Vagina (tissue), 2 donors: ENCODE measurements at places on chromosomes 13 and 19.

DNA sequence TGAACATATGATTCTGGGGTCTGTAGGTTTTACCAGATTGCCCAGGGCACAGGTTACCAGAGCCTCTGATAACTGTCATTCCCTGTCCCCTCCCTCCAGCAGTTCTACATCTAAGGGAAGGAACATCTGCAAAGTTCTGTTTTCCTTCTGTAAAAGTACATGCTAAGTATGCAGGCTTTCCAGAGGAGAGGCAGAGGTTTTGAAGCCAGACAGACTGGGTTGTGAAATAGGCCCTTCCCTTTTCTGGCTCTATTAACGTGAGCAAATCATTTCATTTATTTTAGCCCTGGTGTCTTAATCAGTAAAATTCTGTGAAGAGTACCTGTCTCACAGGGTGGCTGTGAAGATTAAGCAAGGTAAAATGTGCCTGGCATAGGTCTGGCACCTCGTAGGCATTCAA lies 66.1 kb upstream of the C1QTNF9 start:
- H3K4me3 ChIP-seq: no peak overlapping the region
- H3K27ac ChIP-seq: no peak overlapping the region
- DNase-seq: no peak

DNA sequence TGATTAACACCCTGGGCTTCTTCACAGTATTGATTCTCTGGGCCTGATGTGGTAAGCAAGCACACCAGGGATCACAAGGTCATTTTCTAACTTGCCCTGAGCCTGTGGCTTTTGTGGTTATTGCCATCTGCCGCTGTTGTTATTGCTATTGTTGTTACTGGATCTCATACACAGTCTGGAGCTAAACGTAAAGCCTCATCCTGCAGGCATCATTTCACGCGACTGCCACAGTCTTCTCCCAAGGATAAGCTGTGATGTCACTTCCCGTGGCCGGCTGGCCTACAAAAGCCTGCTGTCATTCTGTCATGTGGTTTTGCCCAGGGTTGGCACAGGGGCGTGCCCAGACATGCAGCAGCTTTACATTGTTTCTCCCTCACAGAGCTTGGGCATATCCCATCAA lies 154.0 kb upstream of the GPR12 start:
- no peak for DNase-seq
- H3K4me3 ChIP-seq: no peak overlapping the region
- no peak overlapping the region for H3K27ac ChIP-seq
- no peaks in the 10 kb centered on the region for H3K4me1 ChIP-seq
- H3K36me3 ChIP-seq: no peaks in the 10 kb centered on the region

- H3K36me3 ChIP-seq: no peaks in the 10 kb centered on the region
- H3K27me3 ChIP-seq: no peaks in the 10 kb centered on the region
- peak within 1 kb of the TSS; percentile 95 for H3K27ac ChIP-seq
- peaks cover 54% of the 10 kb centered on the region for H3K4me1 ChIP-seq
- H3K4me3 ChIP-seq: peak within 1 kb of the TSS; percentile 89
Observed at GRCh38 chr19:49677231-49677900, at the start of gene PRMT1. Gene PRMT1, plus strand, starts transcription at chr19:49677271. Its CDS starts 10 bp downstream, at chr19:49677281.

- no peak for DNase-seq
- H3K27ac ChIP-seq: no peak overlapping the region
- H3K27me3 ChIP-seq: no peaks in the 10 kb centered on the region
- H3K36me3 ChIP-seq: no peaks in the 10 kb centered on the region
Observed at GRCh38 chr13:44423824-44424223, 50.2 kb downstream of the SERP2 start.

DNA sequence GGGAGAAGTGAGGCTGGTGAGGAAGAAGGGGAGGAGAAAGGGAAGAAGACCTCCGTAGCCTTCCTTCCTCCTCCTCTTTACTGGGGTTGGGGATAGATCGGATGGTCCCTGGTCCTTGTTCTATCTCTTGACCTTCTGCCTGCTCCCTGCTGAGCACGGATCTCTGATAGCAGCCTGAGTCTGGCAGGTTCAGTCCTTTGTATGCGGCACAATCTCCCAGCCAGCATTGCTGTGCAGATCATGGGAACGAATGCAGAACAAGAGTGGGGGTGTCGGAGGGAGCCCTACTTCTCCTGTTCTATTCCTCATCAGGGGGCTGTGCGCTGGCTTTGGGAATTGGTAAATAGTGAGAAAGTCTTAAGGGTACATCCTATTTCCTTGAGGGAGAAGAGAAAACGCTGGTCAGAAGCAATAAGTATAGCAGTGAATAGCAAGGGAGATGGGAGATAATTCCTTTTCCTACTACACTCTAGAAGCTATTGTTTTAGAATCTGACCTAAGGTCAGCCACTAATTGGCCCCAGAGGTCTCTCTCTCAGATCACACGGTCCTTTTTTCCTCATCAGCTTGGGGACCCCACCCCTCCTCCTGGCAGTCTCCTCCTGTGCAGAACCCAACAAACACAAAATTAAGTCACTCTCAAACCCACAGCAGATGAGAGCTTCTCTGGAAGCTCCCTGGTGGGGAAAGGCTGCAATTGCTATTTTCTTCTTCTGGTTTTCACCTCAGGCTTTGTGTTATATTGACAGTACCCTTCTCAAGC lies 41.0 kb downstream of the KL start:
- no peak overlapping the region for H3K27ac ChIP-seq
- no peak overlapping the region for H3K4me3 ChIP-seq
- DNase-seq: no peak
- no peaks in the 10 kb centered on the region for H3K36me3 ChIP-seq
- peaks cover 20% of the 10 kb centered on the region for H3K4me1 ChIP-seq

GRCh38 chr13:41696163-41697003 lies 239.0 kb downstream of the RGCC start:
- no peak overlapping the region for H3K4me3 ChIP-seq
- no peaks in the 10 kb centered on the region for H3K36me3 ChIP-seq
- peaks cover 23% of the 10 kb centered on the region for H3K4me1 ChIP-seq
- H3K27me3 ChIP-seq: no peaks in the 10 kb centered on the region
- no peak for DNase-seq
